ENCODE measurements at places on chromosomes 1 and 21. TPM values are rescaled to one million over a fixed set of nuclear protein-coding genes. Genes with fewer than 3 reads are reported as not detected.

The KLF17 gene
- polyA plus RNA-seq: 0.09 TPM

- no peak for DNase-seq
Observed at GRCh38 chr1:10890491-10891071, 94.1 kb upstream of the CASZ1 start.

DNA sequence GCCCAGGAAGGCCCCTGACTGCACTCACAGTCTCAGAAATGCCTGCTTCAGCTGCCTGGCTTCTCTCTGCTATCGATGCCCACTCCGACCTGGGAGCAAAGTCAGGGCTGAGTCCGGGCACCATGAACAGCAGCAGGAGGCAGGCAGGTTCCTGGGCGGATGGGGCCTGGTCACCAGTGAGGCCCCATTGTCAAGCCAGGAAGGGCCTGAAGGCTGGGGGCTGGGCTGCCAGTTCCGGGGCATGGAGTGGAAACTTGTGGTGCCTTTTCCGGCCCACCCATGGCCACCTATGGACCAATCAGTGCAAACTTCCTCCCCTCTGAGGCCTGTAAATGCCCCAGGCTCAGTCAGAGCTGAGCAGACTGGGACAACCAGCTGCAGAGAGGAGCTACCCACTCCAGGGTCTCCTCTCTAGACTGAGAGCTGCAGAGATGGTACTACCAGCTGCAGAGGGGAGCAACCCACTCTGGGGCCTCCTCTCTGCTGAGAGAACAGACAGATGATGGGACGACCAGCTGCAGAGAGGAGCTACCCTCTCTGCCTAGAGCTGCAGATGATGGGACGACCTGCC, 286.5 kb downstream of the SMYD3 start:
- DNase-seq: no peak

The SLX9 gene
- polyA plus RNA-seq: 16.9 TPM

DNA sequence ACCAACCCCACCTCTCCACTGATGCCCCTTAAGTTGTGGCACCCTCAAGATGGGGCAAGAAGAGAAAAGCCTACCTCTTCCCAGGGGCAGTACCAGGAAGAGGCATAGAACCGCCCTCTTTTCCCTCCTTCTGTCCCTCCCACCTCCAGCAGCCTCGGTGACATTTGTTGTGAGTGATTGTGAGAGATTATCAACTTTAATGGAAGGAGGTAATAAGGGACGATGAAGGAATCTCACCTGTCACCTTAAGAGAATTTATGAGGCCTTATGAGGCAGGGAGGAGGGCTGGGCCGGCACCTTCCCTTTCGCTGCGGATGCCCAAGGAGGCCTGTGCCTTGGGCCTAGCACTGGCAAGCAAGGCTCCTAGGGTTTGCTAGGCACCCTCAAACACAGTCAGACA, 1.4 kb upstream of the ADGRB2 start:
- no peak for DNase-seq

The CALML6 gene
- 0.93 TPM for polyA plus RNA-seq

The TRIM58 gene
- polyA plus RNA-seq: 2.3 TPM

The MSH4 gene
- polyA plus RNA-seq: 0.49 TPM

- no peak for DNase-seq
Observed at GRCh38 chr1:229452956-229453801, 19.3 kb upstream of the ACTA1 start.

- no peak for DNase-seq
Observed at GRCh38 chr1:175648927-175649326, 94.5 kb downstream of the TNR start.

GRCh38 chr21:38048167-38048566, 131.9 kb upstream of the KCNJ6 start:
- DNase-seq: no peak

DNA sequence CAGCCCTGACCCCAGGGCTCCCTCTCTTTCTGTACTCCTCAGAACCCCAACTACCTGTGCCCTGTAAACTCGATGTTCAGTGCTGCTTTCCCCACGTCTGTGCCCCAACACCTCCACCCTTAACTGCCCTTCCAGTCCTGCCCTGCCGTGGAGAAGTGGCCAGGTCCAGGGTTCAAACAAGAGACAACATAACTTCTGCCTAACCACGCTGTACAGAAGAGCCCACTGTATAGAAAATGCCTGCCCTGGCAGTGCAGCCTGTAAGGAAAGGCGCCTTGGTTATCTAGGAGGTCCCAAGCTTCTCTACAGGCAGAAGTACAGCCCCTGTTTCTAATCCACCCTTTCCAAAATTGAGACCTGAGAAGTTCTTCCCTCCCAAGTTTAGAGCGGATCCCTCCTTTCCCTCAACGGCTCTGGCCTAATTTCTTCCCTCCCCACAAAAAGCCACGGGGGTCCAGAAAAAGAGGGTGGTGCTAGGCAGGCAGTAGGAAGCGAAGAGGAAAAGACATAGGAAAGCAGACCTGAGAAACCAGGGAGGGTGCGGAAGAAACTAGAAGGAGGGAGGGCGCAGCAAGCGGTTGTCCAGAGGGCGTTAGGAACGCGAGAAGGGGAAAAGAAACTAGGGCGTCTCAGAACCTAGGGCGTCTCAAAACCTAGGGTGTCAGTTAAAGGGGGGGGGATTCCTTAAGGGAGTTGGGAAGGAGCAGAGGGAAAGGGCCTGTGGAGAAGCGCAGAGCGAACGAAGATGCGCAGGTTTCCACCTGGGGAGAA, 3.2 kb downstream of the DMRTA2 start:
- no peak for DNase-seq

DNA sequence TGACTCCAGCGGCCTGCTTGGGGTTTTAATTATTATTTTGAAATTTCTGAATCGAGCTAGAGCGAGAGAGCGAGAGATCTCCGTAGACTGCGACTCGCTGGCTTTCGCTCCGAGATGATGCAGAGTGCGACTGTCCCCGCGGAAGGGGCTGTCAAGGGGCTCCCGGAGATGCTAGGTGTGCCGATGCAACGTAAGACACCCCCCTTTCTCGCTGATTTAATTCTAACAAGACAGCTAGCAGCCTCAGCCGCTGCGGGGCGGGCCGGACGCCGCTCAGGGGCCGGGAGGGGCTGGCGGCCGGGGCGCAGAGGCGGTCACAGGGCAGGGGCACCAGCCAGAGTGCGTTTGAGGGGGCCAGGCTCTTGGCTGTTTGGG, 339 bp downstream of the LHX4 start:
- no peak for DNase-seq

The TFF2 gene
- not detected for polyA plus RNA-seq

GRCh38 chr1:20875198-20875973, 88.3 kb upstream of the HP1BP3 start:
- no peak for DNase-seq

The AJAP1 gene
- polyA plus RNA-seq: 0.18 TPM

The HES3 gene
- polyA plus RNA-seq: not detected

The BRINP3 gene
- 11.1 TPM for polyA plus RNA-seq

The WARS2 gene
- polyA plus RNA-seq: 24.5 TPM

The FALEC gene
- polyA plus RNA-seq: 0.95 TPM

- DNase-seq: peak; percentile 86
Observed at GRCh38 chr1:61453111-61453961, 271.6 kb downstream of the TM2D1 start.

GRCh38 chr21:33268393-33268736, 2.2 kb downstream of the IL10RB start:
- no peak for DNase-seq

DNA sequence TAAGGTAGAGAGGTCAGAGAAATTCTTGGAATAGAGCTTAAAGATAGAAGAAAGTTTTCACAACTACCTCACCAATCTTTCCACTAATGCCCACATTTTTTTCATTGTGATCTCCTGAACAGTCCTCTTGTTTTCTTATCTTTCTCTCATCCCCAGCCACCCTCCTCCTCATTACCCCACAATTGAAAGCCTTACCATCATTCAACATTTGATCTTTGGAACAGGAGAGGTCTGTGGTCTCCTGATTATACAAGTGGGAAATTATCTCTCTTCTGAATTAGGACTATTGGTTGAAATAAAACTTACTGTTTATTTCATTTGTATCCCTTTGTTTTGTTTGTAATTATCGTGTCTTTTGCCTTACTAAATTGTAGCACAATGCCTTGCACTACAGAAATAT, 29.6 kb downstream of the DNAH14 start:
- DNase-seq: no peak

DNA sequence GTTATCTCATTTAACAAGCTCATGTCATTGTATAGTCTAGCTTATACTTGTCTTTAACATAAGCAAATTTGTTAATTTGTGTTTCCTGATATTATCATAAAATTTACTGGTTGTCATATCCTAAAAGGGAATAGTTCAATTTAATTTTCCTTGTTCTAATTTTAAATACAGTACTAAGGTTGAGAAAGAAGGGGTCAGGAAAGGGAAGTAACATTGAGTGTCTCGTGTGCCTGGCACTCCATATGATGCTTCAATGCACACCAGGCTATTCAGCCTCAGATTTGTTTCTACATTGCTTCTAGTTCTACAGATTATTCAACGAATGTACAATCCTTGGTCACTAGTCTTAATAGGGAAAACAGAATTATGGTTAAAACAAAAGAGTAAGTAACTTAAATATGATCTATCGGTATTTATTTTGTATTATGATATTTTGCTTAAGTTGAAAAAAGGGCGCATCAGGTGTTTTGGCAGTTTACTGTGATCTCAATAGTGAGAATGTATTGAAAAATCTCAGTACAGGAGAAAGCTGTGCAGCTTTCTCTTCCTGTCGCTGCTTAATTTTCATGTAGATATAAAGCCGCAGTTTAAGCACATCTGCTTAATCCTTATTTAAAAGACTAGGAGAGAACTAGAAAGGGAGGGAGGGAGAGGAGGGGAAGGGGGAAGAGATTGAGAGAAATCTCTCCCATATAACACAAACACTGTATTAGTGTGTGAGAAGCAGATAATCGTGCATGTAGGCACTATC, 13.0 kb downstream of the PTPRC start:
- DNase-seq: no peak

DNA sequence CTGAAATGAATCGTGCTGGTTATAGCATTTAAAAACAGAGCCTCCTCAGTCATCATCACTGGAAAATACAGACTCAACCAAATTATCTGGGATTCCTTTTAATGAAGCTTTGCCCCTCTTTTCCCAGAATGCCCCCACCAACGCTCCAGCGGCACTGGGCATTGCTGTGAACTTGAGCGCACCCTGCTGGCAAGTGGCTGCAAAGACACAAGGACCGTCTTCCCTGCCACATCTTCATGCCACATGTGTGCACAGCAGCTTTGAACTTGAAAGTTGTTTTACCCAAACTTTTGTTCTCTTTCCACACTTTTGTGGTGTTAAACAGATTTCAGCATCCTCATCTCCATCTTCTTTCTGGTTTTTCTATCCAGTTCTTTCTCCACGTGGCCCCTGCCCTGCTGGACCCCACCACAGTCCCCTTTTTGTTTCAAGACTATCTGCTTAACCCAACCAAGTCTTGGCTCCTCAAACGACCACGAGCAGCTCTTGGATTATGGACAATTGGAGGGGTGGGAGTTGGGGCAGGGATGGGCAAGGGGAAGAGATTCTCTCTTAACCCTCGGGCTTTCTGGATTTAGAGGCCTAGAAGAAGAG, 12.8 kb upstream of the LMX1A start:
- peak; percentile 24 for DNase-seq

The COL9A2 gene
- polyA plus RNA-seq: 34.6 TPM

The HSPA6 gene
- 1.7 TPM for polyA plus RNA-seq

The ZNF648 gene
- 0.07 TPM for polyA plus RNA-seq

DNA sequence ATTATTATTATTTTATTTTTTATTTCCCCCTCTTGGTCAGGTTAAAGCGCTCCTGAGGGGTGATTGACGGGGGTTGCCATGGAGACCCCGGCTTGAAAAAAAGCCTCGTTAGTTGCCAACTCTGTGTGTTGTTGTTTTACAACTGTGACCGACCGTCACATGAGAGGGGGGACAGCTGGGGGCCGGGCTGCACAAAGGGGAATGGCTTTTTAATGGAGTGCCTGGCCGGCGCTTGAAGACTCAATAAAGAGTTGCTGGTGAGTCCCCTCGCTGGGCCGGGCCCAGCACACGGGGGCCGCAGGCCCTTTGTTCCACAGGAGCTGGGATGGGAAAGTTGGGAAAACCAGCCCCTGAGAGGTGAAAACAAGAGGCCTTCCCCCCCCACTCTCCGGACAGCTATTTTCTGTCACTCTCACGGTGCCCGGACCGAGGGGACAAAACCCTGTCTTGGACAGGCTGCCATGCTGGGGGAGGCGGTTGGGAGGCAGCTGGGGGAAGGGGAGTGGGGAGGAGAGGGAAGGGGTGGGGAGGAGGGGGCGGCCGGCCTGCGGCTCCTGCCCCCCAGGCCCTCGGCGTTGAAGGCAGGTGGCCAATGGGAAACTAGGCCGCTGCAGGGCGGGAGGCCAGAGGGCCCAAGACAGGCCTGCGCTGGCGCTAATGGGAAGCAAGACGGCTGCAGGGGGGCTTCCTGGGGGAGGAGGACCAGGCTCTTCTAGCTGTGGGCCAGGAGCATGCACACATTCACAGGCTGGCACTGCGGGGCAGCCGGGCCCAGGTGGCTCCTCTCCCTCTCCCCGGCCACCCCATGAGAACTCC, 67.6 kb downstream of the CASZ1 start:
- peak; percentile 76 for DNase-seq

The C2CD4D gene
- polyA plus RNA-seq: 0.30 TPM

The CD34 gene
- polyA plus RNA-seq: 157 TPM

DNA sequence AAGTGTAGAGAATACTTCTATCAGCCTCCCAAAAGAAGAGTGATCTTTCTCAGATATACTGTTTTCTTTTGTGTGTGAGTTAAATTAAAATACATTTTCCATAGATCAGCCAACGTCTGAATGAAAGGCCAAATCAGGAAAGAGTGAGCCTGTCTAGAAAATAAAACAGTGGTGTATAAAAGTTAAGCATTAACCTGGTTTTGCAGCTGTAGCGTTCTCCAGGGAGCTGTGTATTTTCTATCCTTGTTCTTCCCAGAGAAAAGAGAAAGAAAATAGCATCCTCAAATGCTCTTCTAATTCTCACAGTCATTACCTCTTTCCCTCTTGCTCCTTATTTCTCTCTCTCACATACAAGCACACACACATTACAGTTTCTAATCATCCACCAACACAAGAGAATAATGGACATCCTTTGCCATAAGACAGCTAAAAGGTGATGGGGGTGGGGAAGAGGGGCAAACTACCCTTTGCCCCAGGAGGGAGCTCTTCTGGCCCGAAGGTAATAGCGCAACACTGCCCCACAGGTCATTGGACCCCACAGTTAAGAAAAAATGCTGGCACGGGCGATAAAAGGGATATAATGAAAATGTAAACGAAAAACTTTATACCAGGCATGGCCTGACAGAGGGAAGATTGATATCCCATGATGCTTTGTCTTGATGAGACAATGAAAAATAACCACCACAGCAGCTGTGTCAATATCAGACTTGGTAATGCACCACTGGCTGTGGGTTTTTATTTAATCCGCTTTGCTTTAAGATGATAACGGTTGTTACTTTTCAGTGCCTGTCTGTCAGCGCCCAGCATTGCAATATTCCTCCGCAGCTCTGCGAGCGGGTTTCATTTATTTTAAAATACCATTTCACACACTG, 150.3 kb downstream of the NUF2 start:
- no peak for DNase-seq
